ENCODE measurements at places on chromosomes 5 and 9.

DNA sequence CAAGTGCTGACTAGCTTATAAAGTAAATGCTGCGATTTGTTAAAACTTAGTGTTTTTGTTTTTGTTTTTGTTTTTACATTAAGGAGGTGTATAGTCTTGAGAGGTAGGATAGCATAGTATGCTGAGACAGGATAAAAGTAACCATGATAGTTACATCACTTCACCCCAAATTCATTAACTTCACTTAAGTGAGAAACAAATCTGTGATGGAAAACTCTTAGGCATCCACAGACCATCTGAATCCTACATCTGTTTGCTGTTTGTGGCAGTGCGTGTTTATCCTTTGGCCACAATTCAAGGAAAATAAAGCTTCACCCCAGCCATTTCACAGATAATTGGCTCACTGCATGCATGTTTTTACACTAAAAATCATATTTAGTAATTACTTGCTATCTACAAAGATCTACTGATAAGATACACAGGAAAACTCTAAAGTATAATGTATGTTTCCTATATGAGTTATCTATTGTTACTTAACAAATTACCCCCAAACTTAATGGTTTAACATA is 82.0 kb downstream of the ZNF622 start:
- no peak for DNase-seq

DNA sequence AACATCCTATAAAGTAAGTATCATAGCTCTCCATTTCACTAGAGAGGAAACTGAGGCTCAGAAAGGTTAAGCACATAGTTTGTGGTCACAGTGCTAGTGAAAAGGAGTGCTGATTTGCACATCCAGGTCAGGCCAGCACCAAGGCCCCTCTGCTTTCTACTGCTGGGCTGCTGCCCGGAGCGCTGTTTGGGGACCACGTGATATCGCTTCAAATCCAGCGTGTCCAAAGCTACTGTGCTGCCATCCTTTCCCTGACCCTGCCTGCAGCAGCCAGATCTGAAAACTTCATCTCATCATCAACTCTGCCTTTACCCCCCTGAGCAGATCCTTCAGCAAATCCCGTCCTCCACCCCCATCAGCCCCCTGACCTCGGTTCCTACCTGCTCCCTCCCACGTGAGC is 40.7 kb upstream of the AKNA start:
- no peak for DNase-seq

DNA sequence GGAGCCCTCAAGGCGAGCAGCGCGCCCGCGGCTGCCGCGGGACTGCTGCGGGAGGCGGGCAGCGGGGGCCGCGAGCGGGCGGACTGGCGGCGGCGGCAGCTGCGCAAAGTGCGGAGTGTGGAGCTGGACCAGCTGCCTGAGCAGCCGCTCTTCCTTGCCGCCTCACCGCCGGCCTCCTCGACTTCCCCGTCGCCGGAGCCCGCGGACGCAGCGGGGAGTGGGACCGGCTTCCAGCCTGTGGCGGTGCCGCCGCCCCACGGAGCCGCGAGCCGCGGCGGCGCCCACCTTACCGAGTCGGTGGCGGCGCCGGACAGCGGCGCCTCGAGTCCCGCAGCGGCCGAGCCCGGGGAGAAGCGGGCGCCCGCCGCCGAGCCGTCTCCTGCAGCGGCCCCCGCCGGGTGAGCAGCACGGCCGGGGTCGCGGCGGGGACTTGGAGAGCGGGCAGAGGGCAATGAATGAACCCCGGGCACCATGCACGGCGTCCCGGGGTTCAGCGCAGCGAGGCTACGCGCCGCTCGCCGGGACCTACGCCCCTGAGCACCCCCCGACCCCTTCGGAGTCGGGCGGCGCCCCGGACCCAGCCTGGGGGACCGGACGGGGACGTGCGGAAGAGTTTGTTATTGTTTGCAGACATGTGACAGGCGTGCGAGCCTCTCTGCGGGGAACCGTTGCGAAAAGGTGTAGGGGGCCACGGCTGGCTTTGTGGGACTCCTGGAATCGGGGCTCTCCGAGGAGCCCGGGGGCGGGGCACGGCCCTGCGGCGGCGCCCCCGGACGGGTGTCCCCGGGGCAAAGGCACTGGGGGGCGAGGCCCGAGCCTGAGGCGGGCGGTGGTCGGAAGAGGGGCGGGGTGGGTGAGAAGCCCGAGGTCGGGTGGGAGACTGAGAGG is 553 bp downstream of the MAP3K1 start:
- DNase-seq = peak; percentile 43

GRCh38 chr5:81070571-81071255 is 110.5 kb downstream of the RASGRF2 start:
- no peak for DNase-seq

GRCh38 chr5:100779669-100780375 is 123.3 kb downstream of the ST8SIA4 start:
- no peak for DNase-seq

GRCh38 chr9:116979456-116979855 is 292.4 kb downstream of the TRIM32 start:
- DNase-seq = no peak

- no peak for DNase-seq
Observed at GRCh38 chr5:127858116-127858784, 155.1 kb downstream of the CCDC192 start.

Data from stimulated activated CD4-positive, alpha-beta T cell treated with anti-CD3 and anti-CD28 coated beads, Interleukin-2, amount 100 ng/mL, for 48 hours (primary cell).